ENCODE measurements at places on chromosomes 5 and 9. TPM values are rescaled to one million over a fixed set of nuclear protein-coding genes. Genes with fewer than 3 reads are reported as not detected.

GRCh38 chr5:142200387-142200786 lies 91.8 kb downstream of the NDFIP1 start:
- no peak for DNase-seq

The BAAT gene
- 0.15 TPM for polyA plus RNA-seq

DNA sequence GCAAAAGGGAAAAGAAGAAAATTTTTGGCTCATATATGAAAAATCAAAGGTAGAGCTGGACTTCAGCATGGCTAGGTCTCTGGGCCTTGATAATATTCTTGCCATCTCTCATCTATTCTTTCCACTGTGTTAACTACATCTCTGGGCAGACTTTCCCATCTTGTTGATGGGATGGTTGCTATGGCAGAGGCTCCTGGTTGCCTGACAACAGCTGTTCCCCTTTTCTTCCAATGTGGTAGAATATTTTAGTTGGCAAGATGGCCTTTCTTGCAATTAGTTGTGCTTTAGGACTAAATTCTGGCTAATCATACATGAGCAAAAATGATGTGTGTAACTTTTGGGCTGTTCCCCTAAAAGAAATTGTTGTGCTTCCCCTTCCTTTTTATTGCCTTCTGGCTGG lies 40.2 kb upstream of the ARAP3 start:
- no peak for DNase-seq

DNA sequence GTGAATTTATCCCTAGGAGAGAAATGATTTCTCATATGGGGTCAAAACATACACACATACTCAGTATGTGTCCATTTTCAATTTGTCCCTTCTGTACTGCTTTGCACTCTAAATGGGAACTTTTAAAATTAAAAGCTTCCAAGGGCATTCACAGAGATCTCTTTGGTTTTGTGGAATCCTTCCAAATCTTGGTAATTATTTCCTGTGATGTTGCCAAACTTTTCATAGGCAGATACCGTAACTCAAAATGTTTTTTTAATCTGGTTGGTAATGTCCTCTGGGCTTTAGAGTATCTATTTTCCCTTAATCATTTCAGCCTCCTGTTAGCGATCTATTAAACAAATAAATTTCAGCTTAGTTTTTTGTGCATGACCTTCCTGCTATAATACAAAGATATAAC lies 282.4 kb downstream of the ARHGEF28 start:
- DNase-seq: no peak

- no peak for DNase-seq
Measured at GRCh38 chr5:168728546-168729211, 149.5 kb upstream of the PANK3 start.

The SLC34A3 gene
- polyA plus RNA-seq: 6.9 TPM

GRCh38 chr9:135810806-135811575 lies 96.4 kb downstream of the CAMSAP1 start:
- no peak for DNase-seq

- no peak for DNase-seq
Measured at GRCh38 chr5:149656576-149657182, 73.4 kb upstream of the PPARGC1B start.

DNA sequence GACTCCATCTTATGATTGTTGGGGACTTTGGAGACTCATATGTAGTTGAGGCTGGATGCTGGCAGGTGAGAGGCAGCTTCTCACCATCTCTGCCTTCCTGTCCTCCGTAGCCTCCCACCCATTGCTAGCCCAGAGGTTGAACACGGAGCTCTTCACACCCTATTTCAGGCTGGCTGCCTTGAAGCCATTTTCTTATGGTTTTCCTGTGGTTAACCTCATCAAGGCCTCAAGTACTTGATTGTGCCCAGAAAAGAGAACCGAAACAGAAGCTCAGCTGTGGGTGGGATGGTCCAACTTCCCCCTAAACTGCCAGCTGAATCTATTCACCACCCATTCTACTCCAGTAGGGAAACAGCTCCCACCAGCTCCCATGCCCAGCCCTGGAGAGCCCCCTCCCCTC lies 102.9 kb downstream of the LIFR start:
- no peak for DNase-seq

The SPINK1 gene
- 77.8 TPM for polyA plus RNA-seq

DNA sequence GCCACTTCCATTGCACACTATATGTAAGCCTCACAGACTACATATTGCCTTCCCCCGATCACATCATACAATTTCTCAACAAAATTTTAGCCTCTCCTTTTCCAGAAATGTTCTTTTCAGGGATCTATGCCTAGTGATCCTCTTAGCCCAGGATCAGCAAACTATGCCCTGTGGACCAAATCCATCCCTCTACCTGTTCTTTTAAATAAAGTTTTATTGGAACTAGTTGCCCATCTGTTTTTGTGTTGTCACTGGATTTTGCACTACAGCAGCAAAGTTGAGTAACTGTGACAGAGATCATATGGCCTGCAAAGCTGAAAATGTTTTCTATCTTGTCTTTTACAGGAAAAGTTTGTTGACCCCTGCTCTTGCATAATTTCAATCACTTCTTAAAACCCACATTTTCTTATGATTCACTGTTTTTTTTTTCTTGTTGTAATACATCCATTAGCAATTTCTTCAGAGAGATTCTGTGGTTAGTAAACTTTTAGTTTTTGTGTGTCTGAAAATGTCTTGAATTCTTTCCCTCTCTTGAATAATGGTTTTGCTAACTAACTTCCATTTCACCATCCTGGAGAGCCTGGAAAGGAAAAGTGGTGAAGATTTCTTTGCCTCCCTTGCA lies 7.1 kb downstream of the TXNDC8 start:
- no peak for DNase-seq

The WDR70 gene
- polyA plus RNA-seq: 50.6 TPM

The C9orf153 gene
- polyA plus RNA-seq: not detected

DNA sequence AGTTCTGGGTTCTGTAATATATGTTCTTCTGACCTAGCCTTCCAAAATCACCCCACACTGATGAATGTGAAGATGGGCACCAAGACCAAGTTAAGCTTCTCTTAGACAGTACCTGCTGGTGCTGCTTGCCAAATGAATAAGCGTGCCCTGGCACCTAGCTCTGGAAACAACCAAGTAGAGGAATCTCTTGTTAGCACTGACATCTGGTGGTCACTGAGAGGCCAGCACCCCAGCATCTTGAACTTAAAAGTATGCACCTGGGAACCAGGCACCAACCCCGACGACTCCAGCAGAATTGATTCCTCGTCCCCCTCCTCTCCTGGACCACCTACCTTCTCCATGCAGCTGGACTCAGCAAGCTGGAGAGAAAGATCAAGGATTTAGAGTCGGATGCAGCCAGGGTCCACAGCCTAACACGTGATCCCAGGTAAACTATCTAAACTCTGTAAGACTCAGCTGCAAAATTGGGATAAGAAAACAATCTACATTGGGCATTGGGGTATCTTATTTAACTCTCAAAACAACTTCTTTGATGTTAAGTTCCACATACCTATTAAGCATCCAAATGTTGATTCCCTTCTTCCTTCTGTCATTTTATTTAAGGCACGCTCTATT lies 89.8 kb downstream of the SLC1A3 start:
- DNase-seq: no peak

GRCh38 chr5:169183576-169183975 lies 117.4 kb downstream of the SLIT3 start:
- DNase-seq: no peak

- DNase-seq: no peak
Measured at GRCh38 chr5:122300374-122300773, 11.7 kb upstream of the SNCAIP start.

DNA sequence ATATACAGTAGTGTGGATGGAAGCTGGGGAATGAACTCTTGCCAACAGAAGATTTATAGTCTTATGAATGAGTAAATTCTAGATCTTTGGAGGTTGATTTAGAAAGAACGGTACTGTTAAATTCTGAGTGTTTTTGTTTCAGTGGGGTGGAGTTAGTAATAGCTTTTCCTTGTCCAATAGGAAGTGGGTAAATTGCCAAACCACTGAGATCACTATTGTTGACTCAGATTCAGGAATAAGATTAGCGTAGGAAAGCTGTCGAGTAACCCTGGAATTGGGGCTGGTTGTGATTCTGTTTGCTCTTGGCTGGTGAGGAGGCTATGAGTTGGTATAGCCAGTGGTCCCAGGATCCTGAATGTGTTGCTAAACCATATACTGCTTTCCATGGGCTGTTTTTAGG lies 155.6 kb downstream of the ARHGAP26 start:
- DNase-seq: no peak

The BBLN gene
- 42.3 TPM for polyA plus RNA-seq

- DNase-seq: no peak
Measured at GRCh38 chr9:18778846-18779245, 254.2 kb downstream of the SAXO1 start.

The FIBCD1 gene
- 0.60 TPM for polyA plus RNA-seq

The LCN9 gene
- not detected for polyA plus RNA-seq

The PHF24 gene
- polyA plus RNA-seq: 0.13 TPM

DNA sequence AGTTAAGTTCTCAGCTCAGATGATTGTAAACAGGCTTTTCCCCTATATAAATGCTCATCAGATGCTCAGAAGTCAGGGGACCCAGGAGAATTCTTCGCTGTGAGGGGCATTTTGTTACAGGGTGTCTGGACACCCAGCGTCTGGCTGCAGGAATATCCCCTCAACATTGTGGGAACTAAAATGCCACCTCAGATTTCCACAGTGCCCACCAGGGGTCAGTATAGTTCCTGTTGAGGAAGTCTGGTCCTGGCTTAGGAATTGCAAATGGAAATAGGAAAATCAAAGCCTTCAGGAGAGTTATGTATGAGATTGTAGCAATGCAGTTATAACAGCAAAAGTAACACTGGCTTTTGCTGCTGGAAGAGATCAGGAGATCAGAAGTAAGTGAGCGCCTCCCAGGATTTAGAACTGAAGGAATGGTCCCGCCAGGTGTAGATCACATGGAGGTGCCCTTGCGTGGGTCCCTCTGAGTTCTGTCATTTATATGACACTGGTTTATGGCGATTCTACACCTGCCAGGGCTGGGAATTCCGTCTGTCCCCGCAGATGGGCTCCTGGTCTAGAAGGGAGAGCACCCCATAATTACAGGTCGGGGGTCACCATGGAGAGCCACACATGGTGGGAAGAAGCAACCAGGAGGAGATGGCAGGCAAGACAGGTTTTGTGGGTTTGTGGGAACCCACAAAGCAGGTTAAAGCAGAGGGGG lies 47.1 kb upstream of the CTSL start:
- DNase-seq: peak; percentile 62

DNA sequence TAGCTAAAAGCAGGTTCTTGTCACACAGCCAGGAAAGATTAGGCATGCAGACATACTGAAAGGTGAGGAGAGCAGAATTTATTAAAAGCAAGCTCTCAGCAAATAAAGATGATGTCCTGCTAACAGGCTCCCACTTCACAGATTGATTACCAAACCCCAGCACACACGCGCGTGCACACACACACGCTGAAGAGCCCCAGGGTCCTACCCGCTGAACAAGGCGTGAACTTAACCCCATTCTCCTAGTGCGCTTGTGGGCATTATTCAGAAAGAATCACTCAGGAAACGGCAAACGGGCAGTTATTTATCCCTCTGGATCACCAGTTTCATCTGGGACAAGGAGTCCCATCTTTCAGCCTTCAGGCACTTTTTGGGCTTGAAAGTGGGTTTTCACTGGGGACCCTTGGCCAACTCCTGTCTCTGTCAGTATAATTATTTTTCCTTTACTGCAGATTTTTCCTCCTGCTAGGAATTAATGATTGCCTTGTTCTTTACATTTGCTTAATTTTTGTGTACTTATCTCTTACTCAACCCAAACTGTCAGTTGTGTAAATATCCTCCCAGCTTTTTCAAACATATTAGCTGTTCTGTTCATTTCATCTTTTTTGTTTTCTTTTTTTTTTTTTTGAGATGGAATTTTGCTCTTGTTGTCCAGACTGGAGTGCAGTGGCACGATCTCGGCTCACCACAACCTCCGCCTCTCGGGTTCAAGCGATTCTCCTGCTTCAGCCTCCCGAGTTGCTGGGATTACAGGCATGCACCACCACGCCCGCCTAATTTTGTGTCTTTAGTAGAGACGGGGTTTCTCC lies 92.6 kb downstream of the RIC1 start:
- no peak for DNase-seq

- no peak for DNase-seq
Measured at GRCh38 chr5:173301695-173302545, 26.3 kb downstream of the STC2 start.

DNA sequence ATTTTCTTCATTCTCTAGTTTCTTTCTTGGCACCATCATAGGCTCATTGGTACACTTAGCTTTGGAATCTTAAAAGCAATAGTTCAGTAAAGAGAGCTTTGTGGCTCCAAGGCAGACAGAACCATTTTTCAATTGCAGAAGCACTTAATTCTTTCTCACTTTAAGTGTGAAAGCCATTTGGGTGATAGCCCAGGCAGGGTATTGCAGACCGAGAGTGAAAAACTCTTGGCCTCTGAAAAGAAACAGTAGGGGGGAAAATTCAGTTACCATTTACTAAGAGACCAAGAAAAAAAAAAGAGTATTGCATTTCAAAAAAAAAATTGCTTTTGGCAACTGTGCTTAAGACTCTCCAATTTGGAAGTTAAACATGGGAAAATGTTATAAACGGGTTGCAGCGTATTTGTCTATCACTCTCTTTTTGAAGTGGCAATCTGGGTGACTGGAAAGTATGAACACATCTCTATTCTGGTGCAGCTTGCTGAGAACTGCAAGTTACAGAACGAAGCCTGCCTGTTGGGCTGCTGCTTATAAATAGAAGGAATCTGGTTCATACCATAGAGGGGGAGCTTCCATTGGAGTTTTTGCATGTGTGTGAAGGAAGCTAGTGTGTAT lies 170.5 kb downstream of the TLE4 start:
- DNase-seq: no peak

The PCDHGB4 gene
- 6.4 TPM for polyA plus RNA-seq

DNA sequence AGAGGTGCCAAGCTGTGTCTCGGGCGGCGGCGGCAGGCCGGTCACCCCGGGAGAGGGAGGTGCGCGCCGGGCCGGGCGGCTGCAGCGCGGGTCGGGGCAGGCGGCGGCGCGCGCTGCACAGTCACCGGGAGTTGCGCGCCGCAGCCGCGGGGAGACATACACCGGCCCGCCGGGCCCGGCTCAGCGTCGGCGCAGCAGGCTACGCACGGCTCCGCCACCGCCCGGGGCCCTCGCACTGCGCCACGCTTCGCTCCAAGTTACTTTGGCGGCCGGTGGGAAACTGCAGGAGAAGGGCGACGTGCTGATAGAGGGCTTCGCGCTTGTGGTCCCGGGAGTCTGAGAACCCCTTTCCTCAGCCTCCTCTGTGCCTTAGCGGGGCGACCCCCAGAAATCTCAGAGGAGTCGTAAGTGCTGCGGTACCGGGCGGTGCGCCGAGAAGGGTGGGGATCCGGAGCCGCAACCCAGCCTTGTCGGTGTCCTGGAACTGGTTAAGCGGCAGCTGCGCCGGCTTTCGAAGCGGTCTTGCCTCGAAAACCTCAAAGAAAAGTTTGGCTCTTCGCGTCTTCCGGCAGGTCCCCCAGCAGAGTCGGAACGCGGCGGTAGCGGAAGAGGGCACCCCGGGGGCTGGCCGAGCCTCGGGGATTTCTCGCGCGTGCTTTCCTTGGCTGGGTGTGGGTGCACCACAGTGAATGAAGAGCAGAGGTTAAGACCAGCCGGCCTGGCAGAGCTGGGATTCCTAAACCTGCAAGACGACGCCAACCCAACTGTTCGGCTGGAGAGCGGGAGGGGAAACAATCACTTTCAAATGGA lies at the start of gene EFNA5:
TSS of gene EFNA5 (minus strand) at position 6 of the 810 bp plus-strand sequence.
- peak; percentile 48 for DNase-seq

- no peak for DNase-seq
Measured at GRCh38 chr9:77725046-77725694, 77.0 kb upstream of the GNA14 start.

The TRPM3 gene
- polyA plus RNA-seq: 14.8 TPM
